Activated gamma-delta T cell treated with Interleukin-2 at 50 U/mL for 16 hours (primary cell): ENCODE measurements at places on chromosomes 16 and 17.

DNA sequence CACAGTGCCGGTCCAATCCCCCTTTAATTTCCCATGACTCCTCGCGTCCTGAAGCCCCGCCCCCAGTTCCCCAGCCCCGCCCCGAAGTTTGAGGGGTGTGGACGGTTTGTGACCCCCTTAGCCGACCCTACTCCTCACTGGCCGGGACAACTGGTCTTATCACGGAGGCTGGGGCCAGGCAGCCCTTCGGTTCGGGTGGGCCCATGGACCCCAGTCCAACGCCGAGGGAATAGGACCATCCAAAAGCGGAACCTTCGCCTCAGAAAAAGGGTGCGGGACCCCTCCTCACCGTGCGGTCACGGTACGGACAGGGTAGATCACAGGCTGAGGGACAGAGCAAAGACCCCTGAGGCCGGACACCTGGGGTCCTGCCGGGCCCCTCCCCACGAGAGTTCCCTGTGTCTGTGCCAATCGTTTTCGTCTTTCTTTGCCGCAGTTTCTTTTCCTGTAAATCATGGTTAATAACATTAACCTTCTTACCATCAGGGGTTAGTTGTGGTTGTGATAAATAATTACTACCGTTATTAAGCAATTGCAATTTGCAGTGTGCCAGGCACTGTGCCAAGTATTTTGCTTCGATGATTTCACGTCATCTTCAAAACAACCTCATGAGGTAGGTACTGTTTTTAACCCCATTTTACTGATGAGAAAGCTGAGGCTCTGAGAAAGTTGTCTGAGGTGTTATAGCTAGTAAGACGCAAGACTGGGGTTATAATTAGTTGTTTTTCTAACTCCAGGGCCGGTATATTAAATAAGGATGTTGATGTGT, 543 bp downstream of the TMUB2 start:
- no peak for DNase-seq

DNA sequence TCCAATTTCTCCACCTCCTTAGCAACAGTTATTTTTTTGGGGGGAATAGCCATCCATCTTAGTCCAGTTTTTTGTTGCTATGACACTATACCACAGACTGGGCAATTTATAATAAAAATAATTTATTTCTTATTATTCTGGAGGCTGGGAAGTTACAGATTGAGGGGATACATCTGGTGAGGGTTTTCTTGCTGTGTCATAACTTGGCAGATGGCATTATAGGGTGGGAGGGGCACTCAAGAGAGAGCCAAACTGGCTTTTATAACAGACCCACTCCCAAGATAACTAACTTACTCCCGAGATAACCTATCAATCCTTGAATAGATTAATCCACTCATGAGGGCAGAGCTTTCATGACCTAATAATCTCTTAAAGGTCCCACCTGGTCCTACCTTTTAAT, 84.2 kb downstream of the ABCA8 start:
- DNase-seq: no peak

GRCh38 chr17:56893503-56893902, 20.3 kb downstream of the TRIM25 start:
- no peak for DNase-seq

GRCh38 chr17:77465358-77466041, 324.7 kb downstream of the SEC14L1 start:
- peak; percentile 82 for DNase-seq

DNA sequence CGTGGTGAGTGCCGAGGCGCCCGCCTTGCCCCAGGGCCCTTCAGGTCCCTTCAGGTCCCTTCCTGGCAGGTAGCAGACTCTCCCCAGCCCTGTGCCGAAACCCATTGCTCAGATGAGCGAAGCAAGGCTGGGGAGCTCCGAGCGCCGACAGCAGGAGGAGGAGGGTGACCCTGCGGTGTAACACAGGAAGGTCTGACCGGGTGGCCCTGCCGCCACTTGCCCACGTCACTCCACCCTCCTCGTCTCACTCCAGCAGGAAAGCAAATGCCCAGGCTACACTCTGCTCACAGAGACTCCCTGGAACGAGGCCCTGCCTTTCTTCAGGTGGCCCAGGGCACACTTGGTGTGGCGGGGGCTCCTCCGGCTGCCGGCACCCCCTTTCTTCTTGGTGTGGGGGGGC, 57.2 kb downstream of the ACTG1 start:
- no peak for DNase-seq

DNA sequence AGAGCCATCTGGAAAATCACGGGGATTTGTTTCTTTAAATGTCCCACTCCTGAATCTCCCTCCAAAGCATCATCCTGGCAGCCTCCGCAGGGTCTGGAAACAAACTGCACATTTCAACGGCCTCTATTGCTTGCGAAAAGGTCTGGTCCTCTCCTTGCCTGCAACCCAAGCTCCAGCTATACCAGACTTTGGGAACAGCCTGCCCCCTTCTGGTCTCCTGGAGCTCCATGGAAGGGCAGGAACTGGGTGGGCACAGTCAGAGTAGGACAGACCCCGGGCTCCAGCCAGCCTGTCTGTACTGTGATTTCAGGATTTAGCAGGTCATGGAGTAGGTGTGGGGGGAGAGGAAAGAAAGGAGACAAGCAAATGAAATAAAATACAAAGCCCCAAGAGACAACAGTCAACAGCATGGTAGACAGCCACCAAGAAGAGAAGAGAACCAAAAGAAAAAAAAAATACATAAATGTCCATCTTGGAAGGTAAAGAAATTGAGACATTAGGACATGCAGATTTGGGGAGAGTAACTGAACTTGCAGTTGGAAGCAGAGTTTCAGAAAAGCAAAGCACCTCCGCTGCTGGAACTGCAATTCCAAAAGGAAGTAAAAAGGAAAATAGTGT, 2.7 kb downstream of the XYLT1 start:
- peak; percentile 29 for DNase-seq
